ENCODE measurements at places on chromosomes 11 and 22.

DNA sequence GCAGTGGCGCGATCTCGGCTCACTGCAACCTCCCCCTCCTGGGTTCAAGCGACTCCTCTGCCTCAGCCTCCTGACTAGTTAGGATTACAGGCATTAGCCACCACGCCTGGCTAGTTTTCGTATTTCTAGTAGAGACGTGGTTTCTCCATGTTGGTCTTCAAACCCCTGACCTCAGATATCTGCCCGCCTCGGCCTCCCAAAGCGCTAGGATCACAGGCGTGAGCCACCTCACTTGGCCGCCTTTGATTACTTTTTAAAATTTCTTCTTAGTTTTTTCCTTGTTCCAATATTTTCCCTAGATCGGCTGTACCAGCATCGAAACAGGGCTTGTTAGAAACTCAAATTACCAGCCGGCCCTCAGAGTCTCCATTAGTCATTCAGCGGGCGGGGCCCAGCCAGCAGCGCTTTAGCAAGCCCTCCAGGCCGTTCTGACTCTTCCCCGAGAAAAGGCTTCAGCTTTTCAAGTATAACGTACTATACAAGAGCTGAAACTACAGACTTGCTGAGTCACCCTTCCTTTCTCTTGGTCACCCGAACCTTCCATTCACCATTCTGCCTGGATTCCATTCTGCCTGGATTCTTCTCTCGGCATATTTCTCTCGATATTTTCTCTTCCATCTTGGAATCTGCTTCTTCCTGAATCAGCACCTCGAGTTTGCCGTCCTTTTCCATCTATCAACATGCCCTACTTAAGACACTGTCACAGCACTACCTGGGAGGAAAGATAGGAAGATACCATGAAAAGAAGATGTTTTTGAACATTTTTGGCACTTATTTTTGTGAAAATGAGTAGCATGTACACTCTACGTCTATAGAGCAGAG is 6.7 kb upstream of the CAPRIN1 start:
- no peak for DNase-seq

- DNase-seq: no peak
Measured at GRCh38 chr11:89182773-89183518, 5.3 kb downstream of the TYR start.

DNA sequence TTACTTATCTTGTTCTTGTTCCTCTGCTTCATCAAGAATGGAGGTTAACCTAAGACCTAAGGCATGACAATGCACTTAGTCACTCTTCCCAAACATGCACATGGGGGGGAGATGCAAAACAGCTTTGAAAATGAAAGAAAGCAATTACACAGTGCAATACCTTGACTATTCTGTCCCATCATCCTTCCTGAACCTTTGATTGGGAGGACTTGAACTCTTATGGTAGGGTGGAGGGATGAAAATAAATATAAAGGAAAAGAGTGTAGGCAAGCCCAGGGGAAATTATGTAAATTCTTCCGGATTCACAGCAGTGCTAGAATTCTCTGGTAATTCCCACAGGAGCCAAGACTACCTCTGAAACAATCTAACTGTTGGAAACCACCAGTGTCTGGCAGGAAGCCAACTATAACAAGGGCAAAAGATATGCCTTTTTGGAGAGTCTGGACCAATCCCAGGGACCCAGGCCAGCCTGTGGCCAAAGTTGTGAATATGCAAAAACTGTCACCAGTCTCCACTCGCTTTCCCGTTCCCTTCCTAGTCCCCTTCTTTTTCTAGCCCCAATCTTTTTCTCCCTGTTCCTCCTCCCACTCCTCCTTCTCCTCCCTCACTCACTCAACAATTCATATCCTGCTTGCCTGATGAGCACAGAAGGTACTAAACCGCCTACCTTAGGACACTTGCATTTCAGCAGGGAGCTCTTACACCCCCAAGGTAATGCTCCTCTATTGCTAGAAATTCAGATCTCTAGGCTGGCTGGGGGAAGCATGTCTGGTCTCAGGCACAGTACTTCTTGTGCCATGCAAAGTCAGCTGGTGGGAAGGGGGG is 2.5 kb upstream of the RCN1 start:
- DNase-seq: no peak

- DNase-seq: no peak
Measured at GRCh38 chr22:30743257-30744020, 48.8 kb downstream of the OSBP2 start.

GRCh38 chr11:15618583-15619032 is 503.9 kb downstream of the INSC start:
- no peak for DNase-seq

- no peak for DNase-seq
Measured at GRCh38 chr22:35766654-35767580, 49.2 kb downstream of the APOL5 start.

Data from HL-60 (cell line).